ENCODE measurements at places on chromosomes 1 and 21.

GRCh38 chr1:71047635-71048607, at the start of gene PTGER3:
Gene PTGER3, minus strand, starts transcription at chr1:71047816. Its CDS starts 239 bp downstream, at chr1:71047577.
- DNase-seq: peak; percentile 43

- DNase-seq: no peak
These were observed 9.2 kb upstream of the CBR3 start for GRCh38 chr21:36125512-36126207.

GRCh38 chr1:22828484-22829308, 118.1 kb downstream of the EPHB2 start:
- no peak for DNase-seq

- DNase-seq: no peak
These were observed 302.6 kb downstream of the AJAP1 start for GRCh38 chr1:4957027-4957426.

DNA sequence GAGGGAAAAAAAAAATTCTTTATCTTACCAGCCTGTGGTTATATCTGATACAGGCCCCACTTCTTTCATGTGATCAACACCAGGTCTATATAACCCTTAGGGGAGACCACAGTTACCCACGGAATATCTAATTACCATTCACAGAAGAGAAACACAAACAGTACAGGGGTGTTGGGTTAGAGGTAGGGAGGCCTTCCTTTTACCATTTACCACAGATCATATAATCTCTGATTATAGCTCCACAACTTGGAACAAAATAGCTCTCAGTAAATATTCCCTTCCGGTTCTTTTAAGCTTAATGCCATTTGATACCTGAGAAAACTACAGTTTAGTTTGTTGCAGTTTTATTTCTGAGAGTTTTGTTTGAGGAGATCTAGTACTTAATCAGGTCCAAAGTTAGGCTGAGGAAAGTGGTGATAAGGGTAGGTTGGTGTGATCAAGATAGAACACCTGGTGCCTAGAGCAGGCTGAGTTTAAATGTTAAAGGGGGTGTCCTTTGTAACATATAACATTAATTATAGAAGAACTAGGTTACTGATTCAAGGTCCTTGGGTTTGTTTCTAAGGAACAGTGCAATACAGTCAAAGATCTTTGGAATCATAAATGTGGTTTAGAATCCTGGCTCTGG, 14.1 kb downstream of the EPB41 start:
- DNase-seq: no peak

GRCh38 chr1:180213401-180214170, 16.5 kb upstream of the LHX4 start:
- DNase-seq: no peak

DNA sequence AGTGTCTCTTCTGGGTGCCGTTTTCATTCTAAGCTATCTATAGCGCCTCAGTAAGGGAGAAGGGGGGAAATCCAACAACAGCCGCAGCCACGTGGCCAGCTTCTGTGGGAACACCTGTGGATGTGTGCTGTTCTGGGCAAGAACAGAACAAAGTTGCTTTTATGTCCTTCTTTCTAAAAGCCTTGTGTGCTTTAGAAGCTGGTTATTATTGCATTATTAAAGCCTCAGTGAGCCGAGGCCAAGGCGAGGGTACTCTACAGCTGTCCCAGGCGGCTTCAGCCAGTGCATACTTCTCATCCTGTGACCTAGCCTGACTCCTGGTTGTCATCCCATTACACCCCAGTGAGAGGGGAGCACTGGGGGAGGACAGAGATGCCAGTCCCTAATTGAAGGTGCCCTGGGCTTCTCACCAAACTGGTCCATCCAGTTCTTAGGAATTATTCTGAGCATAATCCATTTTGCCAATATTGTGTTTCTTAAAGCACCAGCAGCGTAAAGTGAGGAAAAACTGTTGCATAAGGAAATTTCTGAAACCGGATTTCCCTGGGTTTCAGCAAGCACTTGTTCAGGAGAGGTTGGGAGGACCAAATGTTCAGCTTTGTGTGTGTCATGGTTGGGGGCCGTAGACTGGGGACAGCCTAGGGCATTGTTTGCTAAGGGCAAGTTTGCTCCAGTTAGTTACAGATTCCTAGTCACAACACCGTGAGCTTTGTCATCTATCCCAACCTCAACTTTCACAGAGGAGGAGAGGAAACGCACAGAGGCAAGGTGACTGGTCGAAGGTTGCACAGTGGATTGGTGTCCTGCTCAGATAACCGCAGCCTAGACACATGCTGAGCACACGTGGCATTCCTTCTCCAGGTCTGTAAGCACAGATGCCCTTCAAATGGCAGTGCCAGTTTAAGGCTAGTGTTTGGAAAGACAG, 61.0 kb upstream of the ATP1A1 start:
- DNase-seq: no peak

GRCh38 chr1:112262316-112262715, 133.7 kb upstream of the CTTNBP2NL start:
- no peak for DNase-seq

- no peak for DNase-seq
These were observed 116.2 kb downstream of the KCNJ6 start for GRCh38 chr21:37800057-37800455.

GRCh38 chr1:227725046-227725445, 10.1 kb downstream of the JMJD4 start:
- DNase-seq: no peak

- DNase-seq: peak; percentile 9
These were observed 51.8 kb downstream of the MT1HL1 start for GRCh38 chr1:236952246-236953003.
